ENCODE measurements at places on chromosomes 7 and 10.

GRCh38 chr10:98328163-98328562 is 60.2 kb upstream of the LOXL4 start:
- DNase-seq: no peak

GRCh38 chr10:50461834-50462233 is 161.9 kb downstream of the SGMS1 start:
- no peak for DNase-seq

DNA sequence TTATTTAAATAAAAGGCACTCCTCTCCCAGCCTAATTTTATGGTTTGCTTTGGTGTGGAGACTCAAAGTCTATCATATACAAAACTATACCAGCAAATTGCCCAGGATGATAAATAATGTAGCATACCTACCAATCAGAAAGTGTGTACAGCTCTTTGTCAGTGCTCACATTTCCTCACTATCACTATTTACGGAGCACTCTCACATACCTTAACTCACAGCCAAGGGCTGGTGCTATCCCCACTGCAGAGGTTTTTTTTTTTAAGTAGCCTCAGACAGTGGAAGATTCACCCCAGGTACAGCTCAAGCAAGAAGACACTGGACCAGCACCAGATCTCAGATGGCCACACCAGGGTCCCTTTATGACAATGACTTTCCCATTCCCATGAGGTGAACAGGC is 2.5 kb downstream of the PDLIM1 start:
- DNase-seq: no peak

DNA sequence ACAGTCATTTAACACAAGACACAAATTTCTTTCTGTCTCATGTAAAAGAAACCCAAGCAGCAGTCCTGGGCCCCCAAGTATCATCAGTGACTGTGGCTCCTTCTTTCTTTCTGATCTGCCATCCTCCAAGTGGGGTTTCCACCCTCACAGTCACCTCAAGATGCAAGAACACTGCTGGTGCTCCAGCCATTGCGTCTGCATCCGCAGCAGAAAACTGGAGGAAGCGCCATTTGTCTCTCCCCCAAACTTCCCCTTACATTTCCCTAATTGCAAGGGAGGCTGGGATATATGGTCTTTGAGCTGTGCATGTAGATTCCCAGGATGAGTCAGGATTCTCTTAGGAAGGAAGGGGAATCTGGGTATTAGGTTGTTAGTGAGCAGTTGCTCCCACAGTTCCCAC is 60.9 kb upstream of the GNA12 start:
- no peak for DNase-seq
